ENCODE measurements at places on chromosomes 6 and 20.

DNA sequence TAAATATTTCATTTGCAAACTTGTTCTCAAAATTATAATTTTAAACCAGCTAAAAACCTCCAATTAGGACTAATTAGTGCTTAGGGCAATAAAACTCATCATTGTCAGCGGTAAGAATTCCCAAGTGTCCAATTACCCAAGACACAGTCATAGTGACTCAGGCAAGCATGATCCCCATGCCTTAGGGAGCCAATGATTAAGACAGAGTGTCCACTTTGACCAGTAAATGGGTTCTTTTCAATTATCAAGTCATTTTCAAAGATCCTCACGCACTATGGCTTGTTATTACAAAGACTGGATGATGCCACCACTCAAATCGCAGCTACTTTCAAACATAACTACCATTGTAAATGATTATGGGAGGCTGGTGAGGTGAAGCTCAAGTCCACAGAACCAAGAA lies 114.0 kb downstream of the BFSP1 start:
- no peak for DNase-seq

DNA sequence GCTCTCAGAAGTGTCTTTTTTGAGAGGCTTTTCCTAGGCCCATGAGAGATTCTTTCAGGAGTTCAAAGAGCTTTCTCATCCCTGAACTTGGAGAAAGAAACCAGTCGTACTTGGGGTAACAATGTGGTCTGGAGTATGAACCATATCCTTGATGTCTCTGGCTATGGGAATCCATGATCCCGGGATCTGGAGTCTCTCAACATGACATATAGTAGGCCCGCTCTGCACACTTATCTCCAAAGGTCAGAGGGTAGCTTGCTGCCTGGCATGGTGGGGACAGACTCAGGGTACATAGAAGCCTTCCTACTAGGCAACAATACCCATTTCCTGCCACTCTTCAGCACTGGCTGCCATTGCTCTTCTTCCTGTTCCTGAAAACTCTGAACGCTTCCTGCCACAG lies 42.2 kb upstream of the NFATC2 start:
- no peak for DNase-seq

- DNase-seq, result no peak
Observed at GRCh38 chr20:2768632-2769015, 31.8 kb downstream of the CPXM1 start.

DNA sequence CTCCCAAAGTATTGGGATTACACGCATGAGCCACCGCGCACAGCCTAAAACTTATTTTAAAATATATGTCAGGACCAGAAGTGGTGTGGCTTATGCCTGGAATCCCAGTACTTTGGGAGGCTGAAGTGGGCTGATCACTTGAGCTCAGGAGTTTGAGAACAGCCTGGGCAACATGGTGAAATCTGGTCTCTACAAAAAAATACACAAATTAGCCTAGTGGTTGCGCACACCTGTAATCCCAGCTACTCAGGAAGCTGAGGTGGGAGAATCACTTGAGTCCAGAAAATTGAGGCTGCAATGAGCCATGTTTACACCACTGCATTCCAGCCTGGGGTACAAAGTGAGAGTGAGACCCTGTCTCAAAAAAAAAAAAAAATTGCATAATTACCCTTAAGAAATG lies 13.7 kb downstream of the PXT1 start:
- DNase-seq, result no peak

DNA sequence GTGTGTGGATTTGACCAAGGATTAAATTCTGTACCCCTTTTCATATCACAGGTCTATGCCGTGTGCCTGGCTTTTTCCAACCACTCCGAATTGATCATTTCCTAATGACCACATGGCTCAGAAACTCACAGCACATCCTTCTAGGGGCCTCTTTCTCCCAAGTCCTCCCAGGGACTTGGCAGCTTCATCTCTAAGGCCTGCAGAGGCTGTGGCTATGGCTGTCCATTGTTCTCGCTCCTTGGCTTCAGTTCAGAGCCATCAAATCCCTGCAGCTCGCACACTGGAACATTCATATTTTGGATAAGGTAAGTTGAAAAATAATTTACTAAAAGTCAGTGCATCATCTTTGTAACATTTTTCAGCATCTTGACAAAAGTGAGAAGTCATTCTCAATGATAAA lies 497.2 kb upstream of the CDH4 start:
- DNase-seq, result no peak

GRCh38 chr6:61755739-61756138 lies 530.3 kb downstream of the KHDRBS2 start:
- DNase-seq, result no peak
